Neural crest cell (in vitro differentiated cells): ENCODE measurements at places on chromosomes 1 and 21. TPM values are rescaled to one million over a fixed set of nuclear protein-coding genes. Genes with fewer than 3 reads are reported as not detected.
A peak's percentile ranks its signal among the peaks of the same experiment; 100 is the strongest.

- H3K4me1 ChIP-seq, result no peaks in the 10 kb centered on the region
- H3K36me3 ChIP-seq, result no peaks in the 10 kb centered on the region
- DNase-seq, result no peak
- H3K27me3 ChIP-seq, result no peaks in the 10 kb centered on the region
Measured at GRCh38 chr1:4932311-4933030, 278.1 kb downstream of the AJAP1 start.

DIO1 gene
- not detected in 2 replicates for total RNA-seq

ESRRG gene
- 1.5 TPM in 2 replicates for total RNA-seq

GRCh38 chr1:211944733-211945500, 90.4 kb downstream of the INTS7 start:
- H3K4me1 ChIP-seq, result no peaks in the 10 kb centered on the region
- H3K27me3 ChIP-seq, result no peaks in the 10 kb centered on the region
- no peak overlapping the region for H3K27ac ChIP-seq
- no peak overlapping the region for H3K4me3 ChIP-seq

B3GALT2 gene
- 0.66 and 0.84 TPM in 2 replicates for total RNA-seq

- no peaks in the 10 kb centered on the region for H3K36me3 ChIP-seq
- no peak overlapping the region for H3K27ac ChIP-seq
- DNase-seq, result no peak
- no peak overlapping the region for H3K4me3 ChIP-seq
- H3K4me1 ChIP-seq, result peaks cover 21% of the 10 kb centered on the region
Measured at GRCh38 chr1:36913016-36913415, 121.3 kb downstream of the GRIK3 start.

ACTA1 gene
- 0.23 and 0.48 TPM in 2 replicates for total RNA-seq

DNA sequence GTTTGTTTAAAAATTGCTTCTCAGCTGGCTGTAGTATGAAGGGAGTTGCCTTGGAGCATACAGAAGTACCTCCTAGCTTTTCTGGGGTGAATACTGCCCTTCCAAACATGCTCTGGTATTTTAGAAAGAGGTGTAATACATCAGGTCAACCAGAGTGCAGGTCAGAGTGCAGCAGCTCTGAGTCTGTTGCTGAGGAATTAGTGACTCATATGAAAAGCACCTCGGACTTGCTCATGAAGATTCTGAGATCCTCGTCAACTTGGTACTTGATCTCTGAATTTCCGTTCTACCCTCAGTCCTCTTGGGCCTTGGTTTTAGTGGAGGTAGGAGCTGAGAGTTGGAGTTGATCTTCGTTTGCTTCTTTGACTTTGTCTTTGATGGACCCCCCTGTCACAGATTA, 67.3 kb downstream of the NOS1AP start:
- H3K36me3 ChIP-seq, result peaks cover 3% of the 10 kb centered on the region
- no peak overlapping the region for H3K4me3 ChIP-seq
- H3K27ac ChIP-seq, result peak overlapping the region; percentile 16
- H3K27me3 ChIP-seq, result no peaks in the 10 kb centered on the region
- peaks cover 39% of the 10 kb centered on the region for H3K4me1 ChIP-seq

ADAMTS4 gene
- total RNA-seq, result 4.6 and 4.8 TPM in 2 replicates

RNU1-3 gene
- total RNA-seq, result 2,478 and 3,042 TPM in 2 replicates

ITLN1 gene
- total RNA-seq, result not detected in 2 replicates

GRCh38 chr1:59237900-59238299, 59.0 kb upstream of the FGGY start:
- no peak overlapping the region for H3K4me3 ChIP-seq
- DNase-seq, result no peak

DNA sequence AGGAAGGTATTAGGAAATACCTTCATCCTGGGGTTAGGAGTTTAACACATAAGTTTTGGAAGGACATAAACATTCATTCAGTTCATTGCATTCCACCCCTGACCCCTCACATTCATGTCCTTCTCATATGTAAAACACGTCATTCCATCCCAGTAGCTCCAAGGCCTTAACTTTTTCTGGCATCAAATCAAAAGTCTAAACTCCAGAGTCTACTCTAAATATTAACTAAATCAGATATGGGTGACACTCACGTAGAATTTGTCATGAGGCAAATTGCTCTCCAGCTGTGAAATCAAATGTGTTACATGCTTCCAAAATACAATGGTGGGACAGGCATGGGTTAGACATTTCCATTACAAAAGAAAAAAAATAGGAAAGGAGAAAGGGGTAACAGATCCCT, 298.2 kb upstream of the LRRC7 start:
- no peak overlapping the region for H3K27ac ChIP-seq
- no peaks in the 10 kb centered on the region for H3K27me3 ChIP-seq
- no peaks in the 10 kb centered on the region for H3K4me1 ChIP-seq
